ENCODE measurements at places on chromosomes 16 and 17. TPM values are rescaled to one million over a fixed set of nuclear protein-coding genes. Genes with fewer than 3 reads are reported as not detected.

GRCh38 chr16:82456683-82457082 is 170.1 kb upstream of the CDH13 start:
- DNase-seq: peak; percentile 52

Gene CACNA1H
- 14.1 TPM for polyA plus RNA-seq

- no peak for DNase-seq
These were observed 16.7 kb upstream of the RAP1GAP2 start for GRCh38 chr17:2779545-2779944.

DNA sequence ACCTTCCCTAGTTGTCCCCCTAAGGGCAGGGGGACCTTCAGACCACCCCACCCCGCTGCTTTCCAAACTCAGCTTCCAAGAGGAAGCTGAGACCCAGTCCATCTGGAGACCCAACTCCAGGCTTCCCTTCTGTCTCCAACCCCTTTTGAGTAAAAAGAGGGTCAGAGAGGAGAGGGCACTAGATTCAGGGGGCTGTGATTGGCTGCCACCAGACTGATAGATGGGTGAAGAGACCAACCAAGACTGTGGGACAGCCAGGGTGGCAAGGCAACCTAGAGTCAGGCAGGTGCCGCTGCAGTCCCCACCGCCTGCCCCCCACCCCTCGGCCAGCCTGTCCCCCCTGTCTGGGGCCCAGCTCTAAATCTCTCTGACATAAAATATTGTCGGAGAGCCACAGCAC is 92.5 kb downstream of the SDK2 start:
- no peak for DNase-seq

DNA sequence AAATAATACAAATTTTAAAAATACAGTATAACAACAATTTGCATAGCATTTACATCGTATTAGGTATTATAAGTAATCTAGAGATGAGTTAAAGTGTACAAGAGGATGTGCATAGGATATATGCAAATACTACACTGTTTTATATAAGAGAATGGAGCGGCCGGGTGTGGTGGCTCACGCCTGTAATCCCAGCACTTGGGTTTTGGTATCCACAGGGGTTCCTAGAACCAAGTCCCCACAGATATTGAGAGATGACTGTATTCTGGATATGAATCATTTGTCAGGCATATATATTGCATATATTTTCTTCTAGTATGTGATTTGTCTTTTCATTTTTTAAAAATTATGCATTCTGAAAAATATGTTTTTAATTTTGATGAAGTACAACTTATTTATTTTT is 77.5 kb upstream of the MSI2 start:
- DNase-seq: no peak

- no peak for DNase-seq
These were observed 14.1 kb downstream of the MIEN1 start for GRCh38 chr17:39716073-39716818.

DNA sequence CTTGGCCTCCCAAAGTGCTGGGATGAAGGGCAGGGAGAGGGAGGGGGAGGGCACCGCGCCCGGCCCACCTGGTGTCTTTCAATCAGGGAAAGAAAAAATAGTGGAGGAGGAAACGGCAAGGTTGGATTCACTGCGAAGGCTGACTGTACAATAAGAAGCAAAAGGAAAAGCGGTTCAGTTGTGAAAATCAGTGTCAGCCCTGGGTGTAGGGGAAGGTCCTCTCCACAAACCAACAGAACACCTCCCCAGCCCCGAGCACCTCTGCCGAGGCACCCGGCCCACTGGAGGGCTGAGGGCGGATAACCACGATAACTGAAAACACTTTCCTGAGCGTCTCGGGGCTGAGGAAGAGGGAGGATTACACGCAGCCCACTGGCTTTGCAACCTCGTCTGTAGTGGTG is 1.4 kb upstream of the SPG7 start:
- no peak for DNase-seq

DNA sequence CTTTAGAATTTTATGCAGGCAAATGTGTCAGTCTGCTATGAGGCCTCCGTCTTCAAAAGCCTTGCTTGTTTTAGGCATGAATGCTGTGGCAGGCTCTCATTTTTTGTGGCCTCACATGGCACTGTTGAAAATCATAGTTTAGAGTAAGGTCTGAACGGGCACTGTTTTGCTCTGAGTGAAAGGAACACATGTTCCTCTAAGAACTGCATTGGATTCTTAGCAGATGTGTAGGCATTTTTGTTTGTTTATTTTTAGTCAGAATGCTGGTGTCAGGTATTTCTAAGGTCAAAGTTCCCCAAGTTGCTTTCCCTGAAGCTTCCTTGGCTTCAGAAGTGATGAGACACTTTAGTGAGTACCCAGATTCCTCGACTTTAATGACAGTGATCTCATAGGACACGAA is 173.7 kb downstream of the HS3ST3B1 start:
- peak; percentile 23 for DNase-seq

DNA sequence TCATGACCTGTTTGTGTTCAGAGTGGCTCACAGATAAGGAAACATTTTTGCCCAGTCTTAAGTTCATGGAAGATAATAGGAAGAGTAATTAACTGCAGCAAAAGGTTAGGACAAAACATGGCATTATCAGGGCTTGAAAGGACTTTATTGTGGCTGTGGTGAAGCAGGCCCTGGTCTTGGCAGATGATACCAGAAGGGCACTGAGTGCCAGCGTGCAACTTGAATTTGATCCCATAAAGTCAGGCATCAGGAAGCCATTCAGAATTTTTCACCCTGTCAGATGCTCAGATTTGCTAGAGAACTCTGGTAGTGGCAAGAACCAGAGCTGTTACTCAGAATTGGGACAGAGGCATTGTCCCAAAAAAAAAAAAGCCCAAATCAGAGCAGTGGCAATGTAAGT is 11.2 kb upstream of the COG7 start:
- no peak for DNase-seq

DNA sequence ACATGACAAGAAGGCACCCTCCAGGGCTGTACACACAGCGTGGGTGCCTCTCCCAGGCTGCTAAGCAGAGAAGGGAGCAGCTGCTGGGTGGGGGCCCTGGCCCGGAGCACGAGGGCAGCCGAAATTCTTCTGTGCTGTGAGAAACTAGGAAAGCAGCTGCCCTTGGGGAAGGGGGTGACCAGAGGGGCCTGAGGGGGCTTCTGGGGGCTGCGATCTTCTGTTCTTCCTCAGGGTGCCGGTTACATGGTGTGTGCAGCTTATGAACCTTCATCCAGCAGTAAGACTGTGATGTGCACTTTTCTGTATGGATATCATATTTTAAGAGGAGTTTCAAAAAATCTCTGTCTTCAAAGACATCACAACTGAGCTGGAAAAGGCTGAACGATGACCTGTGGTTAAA is 43.2 kb upstream of the METRNL start:
- DNase-seq: no peak

Gene ALOX15
- 0.08 TPM for polyA plus RNA-seq

Gene CFAP119
- polyA plus RNA-seq: 7.7 TPM

Gene C16orf96
- polyA plus RNA-seq: not detected

Gene SLC52A1
- 1.4 TPM for polyA plus RNA-seq

Gene PLEKHG4
- polyA plus RNA-seq: 16.6 TPM

- no peak for DNase-seq
These were observed 43.4 kb downstream of the CPD start for GRCh38 chr17:30422171-30422570.

DNA sequence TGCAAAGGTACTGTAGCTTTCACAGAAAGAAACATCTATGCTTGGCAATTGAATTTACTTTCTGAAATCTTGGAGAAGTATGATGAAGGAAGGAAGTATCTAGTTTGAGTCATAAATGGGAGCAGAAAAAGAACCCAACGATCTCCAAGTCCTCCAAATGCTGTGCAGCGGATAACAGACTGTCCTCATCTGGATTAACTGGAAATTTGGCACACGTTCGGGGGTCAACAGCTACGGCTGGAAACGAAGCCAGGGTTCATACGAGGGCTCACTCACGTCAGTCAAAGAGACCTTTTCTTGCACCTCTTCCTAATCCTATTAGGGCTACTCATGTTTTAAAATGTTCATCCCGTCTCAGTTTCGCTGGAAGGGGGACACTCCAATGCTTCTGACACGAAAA is 152.0 kb downstream of the ZFHX3 start:
- DNase-seq: no peak

DNA sequence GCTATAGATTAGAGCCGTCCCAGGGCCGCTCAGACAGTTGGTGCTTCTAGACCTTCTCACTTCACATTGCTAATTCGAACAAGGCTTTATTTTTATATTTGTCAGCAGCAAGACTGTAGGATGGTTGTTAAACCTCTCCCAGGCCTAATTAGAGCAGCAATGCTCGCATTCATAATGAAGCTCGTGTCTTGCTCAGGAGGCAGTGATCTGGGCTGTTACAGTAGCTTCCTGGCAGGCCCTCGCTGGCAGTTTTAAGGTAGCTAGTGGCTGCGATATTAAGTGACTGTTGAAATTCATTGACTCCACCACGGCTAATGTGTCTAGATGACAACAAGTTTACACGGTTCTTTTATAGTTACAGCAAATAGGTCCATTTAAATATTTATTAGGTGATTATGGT is 23.2 kb upstream of the ANKFN1 start:
- no peak for DNase-seq

Gene MYH1
- polyA plus RNA-seq: not detected

Gene CA7
- not detected for polyA plus RNA-seq

- DNase-seq: peak; percentile 80
These were observed 28.2 kb downstream of the ACTG1 start for GRCh38 chr17:81484195-81484979.

Gene CA5A
- polyA plus RNA-seq: not detected

DNA sequence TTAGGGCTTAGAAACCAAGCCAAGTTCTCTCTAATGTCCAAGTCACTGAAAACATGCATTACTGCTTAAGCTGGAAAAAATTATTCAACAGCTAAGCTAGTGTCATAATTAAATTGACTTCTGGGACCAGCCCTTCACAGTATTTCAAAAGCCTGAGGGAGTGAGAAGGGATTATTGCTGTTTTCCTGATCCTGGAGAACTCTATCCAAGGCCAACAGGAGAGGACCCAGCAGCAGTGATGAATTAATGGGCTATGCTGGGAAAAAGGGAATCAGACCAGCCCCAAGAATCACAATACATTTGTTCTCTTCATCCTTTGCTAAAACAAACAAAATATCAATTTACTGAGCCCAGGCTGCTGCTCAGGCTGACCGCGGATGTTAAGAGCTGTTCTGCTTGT is 34.5 kb upstream of the CLEC3A start:
- no peak for DNase-seq

GRCh38 chr16:66576296-66576695 is 3.0 kb upstream of the CMTM2 start:
- no peak for DNase-seq

GRCh38 chr17:60141111-60142018 is 8.4 kb upstream of the CA4 start:
- DNase-seq: no peak

DNA sequence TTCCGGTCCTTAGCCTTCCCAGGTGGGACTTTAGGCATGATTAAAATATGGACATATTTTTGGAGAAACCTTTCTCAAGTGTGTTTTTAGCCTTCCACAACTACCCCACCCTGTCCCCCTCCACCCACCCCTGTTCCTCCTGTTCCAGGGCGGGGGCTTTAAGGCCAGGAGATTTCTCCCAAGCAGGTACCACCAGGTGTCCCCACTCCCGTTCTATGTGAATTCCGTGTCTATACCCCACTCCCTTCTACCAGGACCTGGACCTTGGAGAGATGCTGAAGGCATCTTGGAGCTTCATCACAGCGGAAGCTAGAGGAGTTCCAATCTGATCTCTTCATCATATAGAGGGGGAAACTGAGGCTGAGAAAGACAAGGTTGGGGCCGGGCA is 9.7 kb downstream of the CA4 start:
- DNase-seq: no peak

DNA sequence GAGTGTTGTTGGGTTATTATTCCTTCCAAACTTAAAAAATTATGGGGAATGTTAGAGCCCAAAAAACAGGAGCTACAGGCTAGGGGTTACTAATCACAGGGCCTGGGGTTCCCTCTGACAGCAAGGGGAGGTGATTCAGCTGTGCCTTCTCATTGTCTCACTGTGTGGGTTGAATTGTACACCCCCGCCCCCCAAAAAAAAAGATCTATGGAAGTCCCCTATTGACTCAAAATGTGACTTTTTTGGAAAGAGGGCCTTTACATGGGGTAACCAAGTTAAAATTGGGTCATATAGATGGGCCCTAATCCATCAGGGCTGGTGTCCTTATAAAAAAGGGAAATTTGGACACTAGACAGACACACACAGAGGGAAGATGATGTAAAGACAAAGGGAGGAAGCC is 190.2 kb downstream of the SOX9 start:
- DNase-seq: no peak

DNA sequence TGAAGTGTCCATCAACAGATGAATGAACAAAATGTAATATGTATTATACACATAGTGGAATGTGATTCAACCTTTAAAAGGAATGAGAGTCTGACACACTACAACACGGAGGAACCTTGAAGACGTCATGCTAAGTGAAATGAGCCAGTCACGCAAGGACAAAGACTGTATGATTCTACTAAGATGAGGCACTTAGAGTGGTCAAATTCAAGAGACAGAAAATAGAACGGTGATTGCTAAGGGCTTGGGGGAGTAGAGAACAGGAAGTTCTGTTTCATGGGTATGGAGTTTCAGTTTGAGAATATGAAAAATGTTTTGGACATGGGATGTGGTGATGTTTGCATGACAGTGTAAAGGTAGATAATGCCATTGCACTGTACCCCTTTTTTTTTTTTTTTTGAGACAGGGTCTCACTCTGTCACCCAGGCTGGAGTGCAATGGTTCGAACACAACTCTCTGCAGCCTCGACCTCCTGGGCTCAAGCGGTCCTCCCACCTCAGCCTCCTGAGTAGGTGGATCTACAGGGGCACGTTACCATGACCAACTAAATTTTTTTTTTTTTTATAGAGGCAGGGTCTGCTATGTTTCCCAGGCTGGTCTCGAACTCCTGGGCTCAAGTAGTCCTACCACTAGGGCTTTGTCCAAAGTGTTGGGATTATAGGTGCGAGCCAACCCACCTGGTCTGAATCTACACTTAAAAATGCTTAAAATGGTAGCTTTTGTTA is 2.9 kb upstream of the CCDC102A start:
- DNase-seq: no peak

DNA sequence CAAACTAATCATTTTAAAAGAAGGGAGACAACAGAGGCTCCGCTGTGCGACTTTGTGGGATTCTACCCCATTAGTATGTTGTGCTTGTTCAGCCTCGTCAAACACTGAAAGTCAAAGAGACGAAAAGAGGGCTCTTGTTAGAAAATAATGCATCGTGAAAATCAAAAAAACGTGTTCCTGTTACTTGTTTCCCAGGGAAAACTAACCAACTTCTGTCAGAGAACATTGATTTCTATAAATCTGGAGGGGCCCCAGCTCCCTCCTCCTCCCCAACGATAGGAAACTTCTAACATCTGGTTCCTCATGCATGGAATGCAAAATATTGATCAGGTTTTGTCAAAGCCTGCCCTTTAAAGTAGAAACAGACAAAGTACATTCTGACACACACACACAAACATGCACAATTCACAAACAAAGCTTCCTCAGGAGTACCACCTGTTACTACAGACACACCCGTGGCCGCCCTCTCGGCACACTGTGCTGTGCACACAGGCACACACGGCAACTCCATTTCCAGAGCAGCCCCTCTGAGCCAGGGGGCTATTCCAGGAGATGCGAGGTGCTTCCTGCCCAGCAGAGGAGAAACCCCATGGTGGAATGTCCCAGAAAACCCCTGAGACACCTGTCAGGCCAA is 151.3 kb downstream of the ZFHX3 start:
- no peak for DNase-seq

Gene GAS2L2
- polyA plus RNA-seq: 0.15 TPM
